Kidney tubule cell (primary cell): ENCODE measurements at places on chromosomes 3 and 15.

DNA sequence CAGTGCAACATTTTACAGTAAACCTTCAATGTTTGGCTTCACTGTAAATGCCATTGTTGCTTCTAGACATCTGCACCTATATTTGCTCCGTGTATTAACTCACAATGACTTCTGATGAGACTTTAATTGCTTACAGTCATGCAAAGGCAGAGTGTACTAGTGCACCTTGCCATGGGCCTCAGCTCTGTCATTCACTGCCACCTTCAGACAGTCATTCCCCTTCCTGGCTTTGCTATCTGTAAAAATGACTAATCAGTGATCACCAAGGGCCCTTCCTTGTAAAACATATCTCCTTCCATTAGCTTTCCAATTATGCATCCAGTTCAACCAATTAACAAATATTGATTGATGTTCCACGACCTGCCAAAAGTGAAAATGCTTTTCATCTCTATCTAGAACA lies 120.3 kb downstream of the ARRDC4 start:
- peak; percentile 12 for DNase-seq

DNA sequence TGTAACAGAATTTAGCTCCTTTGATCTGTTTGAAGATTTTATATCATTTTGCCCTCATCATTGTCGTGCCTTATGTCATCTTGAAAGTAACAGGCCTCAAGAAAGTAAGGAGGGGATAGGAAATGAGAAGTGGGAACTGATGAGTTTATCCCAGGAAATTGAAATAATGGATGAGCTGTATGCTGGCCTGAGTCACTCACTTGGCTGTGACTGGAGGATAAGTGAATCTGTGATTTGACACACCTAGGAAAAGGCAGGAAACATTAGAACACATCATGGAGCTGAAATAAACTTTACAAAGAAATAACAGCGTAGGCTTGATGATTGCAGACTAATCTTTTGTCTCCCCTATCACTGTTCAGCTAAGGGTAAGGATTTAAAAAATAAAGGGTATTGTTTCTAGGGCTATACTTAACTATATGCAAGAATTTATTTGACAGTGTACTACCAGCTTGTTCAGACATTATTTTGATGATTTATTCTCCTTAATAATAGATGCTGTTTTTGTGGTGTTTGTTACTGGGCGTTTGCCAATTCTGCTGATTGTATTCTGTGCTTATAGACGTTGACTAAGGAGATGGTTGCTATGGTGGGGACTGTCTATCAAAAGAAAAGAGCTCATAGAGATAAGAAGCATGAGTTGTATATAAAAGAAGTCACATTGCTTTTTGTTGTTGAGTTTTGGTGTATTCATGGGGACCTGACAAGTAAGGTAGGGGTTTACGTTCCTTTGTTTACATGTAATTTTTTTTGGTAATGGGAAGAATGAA lies 105.6 kb upstream of the ROPN1 start:
- peak; percentile 42 for DNase-seq

DNA sequence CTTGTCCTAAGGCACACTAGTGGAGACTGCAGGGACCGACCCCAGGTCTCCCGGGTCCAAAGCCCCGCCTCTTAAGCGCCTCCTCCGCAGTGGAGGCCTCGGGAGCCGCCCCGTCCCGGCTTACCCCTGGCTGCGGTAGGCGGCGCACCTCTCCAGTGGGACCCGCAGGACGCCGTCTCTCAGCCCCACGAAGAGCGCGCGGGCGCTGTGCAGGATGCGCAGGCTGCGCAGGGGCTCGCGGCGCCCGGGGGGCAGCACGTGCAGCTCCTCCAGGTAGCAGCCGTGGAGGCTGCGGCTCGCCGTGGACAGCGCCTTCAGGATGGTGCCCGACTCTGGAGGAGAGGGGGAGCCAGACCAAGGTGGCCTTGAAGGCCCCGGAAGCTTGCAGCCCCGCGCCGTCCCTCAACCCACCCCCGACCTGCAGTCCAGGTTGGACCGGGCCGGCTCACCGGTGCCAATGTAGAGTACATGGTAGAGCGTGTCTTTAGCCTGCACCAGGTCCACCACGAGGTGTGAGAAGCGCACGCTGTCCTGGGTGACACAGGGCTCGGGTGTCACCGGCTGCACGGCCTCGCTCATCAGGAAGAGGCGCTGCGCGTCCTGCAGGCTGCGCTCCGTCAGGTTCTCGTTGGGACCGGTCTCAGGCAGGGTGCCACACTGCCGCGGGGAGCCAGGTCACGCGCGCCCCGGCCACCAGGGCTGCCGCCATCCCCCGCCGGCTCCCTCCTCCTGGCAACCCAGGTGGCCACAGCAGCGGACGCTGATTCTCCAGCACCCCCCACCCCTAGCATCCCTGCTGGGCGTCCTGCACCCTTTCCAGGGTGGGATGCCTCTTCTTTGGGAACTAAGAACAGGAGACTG lies 105.5 kb downstream of the SEMA5B start:
- peak; percentile 6 for DNase-seq

GRCh38 chr3:188084752-188085583 lies 69.0 kb upstream of the LPP start:
- no peak for DNase-seq

DNA sequence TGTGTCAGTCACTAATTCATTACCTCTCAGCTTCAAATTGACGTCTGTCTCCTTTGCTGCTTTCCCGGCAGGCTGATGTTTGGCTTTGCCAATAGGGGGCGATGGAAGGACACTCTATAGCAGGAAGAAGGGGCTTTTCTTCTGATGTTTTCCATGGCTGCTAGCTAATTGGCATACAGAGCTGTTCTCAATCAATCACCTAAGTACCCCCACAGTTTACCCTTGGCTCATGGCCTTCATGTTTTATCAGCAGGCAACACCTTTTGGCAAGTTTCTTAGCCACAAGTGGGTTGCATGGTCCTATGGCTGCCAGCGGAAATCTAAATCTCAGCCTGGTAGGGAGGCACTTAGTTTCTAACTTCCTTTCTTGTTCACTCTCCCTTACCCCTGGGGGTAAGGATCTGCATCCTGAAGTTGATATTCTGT lies 45.0 kb downstream of the ESYT3 start:
- peak; percentile 55 for DNase-seq

DNA sequence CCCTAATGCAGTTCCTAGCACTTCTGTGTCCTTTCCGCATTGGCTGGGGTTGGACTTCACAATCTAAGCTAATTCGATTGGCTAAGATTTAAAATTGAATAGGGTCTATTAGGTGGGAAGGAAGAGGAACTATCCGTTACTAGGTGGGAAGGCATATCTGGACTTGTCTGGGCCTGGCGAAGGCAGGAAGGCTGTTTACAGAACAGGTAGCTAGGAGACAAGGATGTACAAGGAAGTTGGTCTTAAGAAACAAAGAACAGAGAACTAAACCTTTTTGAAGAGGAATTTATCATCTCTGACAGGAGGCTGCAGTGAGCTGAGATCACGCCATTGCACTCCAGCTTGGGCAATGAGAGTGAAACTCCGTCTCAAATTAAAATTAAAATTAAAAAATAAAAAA lies 17.3 kb upstream of the ATG7 start:
- DNase-seq: no peak

DNA sequence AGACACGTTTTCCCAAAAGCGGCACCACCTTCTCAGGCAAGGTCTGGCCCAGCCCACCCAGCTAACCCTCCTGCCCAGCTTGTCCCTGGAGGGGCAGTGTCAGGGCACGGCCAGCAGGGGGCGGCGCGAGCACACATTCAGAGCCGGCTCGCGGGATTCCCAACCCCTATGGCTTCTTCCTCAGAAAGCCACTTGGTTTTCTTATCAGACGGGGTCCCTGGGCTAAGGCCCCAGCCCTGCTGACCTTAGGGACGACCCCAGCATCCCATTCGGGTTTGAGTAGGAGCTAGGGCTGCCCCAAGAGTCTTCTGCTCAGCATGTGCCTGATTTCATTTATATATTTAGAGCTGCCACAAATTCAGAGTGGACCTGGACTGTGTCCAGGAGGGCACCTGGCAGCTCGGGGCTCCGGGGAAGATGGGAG lies 14.5 kb downstream of the RLBP1 start:
- peak; percentile 72 for DNase-seq

GRCh38 chr3:53856964-53857363 lies 10.6 kb downstream of the IL17RB start:
- no peak for DNase-seq

DNA sequence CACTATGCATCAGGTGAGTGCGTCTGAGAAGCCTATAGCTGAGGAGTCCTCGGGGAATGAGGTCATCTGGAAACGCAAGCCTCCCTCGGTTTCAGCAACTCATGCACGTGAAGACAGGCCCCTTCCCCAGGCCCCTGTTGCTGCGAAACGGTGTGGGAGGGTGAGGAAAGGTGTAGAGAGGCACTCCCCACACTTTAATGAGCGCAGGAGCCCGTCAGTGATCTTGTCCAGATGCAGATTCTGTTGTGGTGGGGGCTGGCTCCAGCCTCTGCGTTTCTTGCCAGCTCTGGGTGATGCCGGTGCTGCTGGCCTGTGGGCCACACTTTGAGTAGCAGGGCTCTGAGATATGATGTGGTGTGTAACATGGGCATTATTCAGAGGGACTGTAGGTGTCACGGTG lies 38.6 kb upstream of the LACTB start:
- DNase-seq: no peak

DNA sequence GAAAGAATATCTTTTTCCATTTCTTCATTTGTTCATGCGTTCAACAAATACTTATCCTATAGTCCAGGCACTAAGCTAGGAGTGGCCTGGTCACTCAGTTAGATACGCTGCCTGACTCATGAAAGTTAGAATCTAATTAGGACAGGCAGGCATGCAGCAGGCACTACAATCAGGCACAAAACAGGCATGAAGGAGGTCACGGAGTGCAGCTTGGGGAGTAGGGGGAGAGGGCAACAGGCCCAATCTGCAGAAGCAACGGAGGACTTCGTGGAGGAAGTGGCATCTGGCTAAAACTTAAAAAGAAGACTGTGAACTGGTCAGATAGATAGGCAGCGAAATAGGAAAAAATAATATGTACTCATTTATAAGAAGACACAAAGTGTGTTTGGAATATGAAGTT lies 420.9 kb downstream of the MAGI1 start:
- no peak for DNase-seq

- DNase-seq: peak; percentile 76
These were observed 57.6 kb downstream of the AAGAB start for GRCh38 chr15:67196672-67197363.

GRCh38 chr3:133948131-133948810 lies 52.6 kb upstream of the RAB6B start:
- DNase-seq: no peak

GRCh38 chr3:139312959-139313358 lies 30.9 kb upstream of the MRPS22 start:
- DNase-seq: peak; percentile 60

- DNase-seq: no peak
These were observed 164.0 kb downstream of the NR2F2 start for GRCh38 chr15:96494505-96494904.

DNA sequence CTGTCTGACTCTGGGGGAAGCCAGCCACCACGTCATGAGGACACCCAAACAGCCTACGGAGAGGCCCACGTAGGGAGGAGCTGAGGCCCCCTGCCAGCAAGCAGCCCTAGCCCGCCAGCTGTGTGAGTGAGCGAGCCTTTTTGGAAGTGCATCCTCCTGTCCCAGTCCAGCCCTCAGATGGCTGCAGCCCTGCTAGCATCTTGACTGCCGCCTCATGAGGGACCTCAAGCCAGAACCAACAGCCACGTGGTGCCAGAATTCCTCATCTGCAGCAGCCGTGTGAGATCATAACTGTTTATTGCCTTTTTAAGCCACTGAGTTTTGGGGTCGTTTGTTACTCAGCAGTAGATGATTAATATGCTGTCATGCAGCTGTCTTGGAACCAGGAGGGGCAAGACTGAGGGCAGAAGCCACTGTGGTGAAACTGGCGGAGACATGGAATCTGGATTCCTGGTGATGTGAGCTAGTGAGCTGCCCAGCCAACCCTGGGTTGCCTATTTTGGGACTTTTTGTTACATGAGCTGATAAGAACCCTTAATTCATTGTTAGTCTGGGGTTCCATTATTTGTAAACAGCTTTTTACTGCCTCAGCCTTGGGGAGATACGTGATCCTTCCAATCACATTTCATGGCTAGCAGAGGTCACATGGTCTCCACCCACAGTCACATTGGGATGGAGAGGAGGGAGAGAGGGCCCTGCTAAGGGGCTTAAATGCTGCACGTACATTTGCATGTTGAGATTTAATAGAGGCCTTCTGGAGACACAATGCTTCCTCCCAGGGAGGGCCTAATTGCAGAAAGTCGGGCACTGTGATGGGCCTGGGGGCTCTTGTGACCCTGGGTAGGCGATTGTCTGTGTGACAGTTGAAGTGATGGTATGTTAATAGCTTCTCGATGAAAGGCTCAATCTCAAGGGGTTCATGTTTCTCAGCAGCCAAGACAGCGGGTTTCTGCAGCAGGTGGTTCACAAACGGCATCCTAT lies 73.8 kb downstream of the RPLP1 start:
- peak; percentile 70 for DNase-seq
